Activated naive CD8-positive, alpha-beta T cell treated with anti-CD3 and anti-CD28 coated beads, Interleukin-2, amount 10 ng/mL, durations not matched to agents 7 days and 5 days (primary cell): ENCODE measurements at places on chromosomes 13 and 19. TPM values are rescaled to one million over a fixed set of nuclear protein-coding genes. Genes with fewer than 3 reads are reported as not detected.

GRCh38 chr19:33416307-33417215, 43.1 kb downstream of the CEBPG start:
- peak overlapping the region; percentile 35 for H3K4me3 ChIP-seq
- peak; percentile 74 for DNase-seq
- H3K36me3 ChIP-seq = no peaks in the 10 kb centered on the region

- H3K27me3 ChIP-seq = no peaks in the 10 kb centered on the region
- H3K27ac ChIP-seq = peak overlapping the region; percentile 51
- no peak for DNase-seq
Observed at GRCh38 chr19:2240881-2241760, 4.5 kb downstream of the SF3A2 start.

DNA sequence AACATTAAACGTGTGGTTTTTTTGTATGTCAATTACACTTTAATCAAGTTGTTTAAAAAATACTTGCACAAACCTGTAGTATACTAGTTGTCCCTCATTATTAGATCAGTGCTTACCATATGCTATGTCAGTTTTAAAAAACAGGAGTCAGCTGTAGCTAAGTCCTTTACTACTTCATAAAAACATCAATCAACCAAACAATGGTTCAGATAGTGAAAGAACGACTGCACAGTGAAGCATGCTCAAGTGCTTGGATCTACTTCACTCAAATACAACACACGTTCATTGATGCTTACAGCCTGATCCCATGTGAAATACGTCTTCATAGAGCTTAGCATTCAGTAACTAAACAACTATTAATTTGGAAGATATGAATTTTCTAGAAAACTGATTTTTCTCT, 225.0 kb downstream of the FGF14 start:
- no peaks in the 10 kb centered on the region for H3K27me3 ChIP-seq
- H3K36me3 ChIP-seq = no peaks in the 10 kb centered on the region
- no peaks in the 10 kb centered on the region for H3K4me1 ChIP-seq
- no peak for DNase-seq
- no peak overlapping the region for H3K27ac ChIP-seq

GRCh38 chr13:30697177-30697953, 38.0 kb upstream of the ALOX5AP start:
- H3K27ac ChIP-seq = no peak overlapping the region
- H3K27me3 ChIP-seq = peaks cover 46% of the 10 kb centered on the region
- H3K4me1 ChIP-seq = peaks cover 26% of the 10 kb centered on the region
- no peaks in the 10 kb centered on the region for H3K36me3 ChIP-seq
- no peak for DNase-seq

GRCh38 chr13:106028911-106029310, 506.6 kb downstream of the EFNB2 start:
- H3K4me1 ChIP-seq = no peaks in the 10 kb centered on the region
- no peak overlapping the region for H3K4me3 ChIP-seq
- H3K27ac ChIP-seq = no peak overlapping the region
- no peak for DNase-seq
- no peaks in the 10 kb centered on the region for H3K36me3 ChIP-seq

DNA sequence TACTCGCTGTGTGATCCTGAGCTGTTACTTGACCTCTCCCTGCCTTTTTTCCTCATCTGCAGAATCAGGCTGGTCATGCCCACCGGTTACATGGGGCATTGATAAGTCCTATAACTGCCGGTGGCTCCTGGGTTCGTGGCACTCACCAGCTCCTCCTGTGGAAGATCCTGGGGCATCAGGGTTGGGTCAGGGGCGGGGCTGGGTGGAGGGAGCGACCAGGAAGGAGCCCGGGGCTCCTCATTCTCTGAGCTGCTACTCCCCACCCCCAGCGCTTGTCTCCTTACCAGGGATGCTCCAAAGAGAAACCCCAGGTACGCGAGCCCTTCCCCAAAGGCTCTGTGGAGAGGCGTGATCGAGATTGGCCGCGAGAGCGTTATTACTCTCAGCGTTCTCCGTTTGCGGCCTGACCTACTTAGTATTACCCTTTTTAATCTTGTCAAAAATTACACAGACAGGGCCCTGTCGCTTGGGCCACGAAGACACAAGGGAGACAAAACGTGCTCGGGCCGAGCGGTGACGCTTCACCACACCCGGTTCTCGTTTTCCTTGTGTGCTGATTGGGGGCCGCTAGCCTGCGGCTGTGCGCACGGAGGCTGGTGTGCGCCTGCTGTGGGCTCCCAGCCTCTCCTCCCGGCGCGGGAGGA, 10.7 kb downstream of the HDGFL2 start:
- peaks cover 7% of the 10 kb centered on the region for H3K36me3 ChIP-seq
- no peaks in the 10 kb centered on the region for H3K4me1 ChIP-seq
- H3K4me3 ChIP-seq = no peak overlapping the region
- DNase-seq = no peak
- no peaks in the 10 kb centered on the region for H3K27me3 ChIP-seq

- H3K4me3 ChIP-seq = no peak overlapping the region
- DNase-seq = no peak
- peaks cover 3% of the 10 kb centered on the region for H3K4me1 ChIP-seq
- no peak overlapping the region for H3K27ac ChIP-seq
Observed at GRCh38 chr13:79126706-79127105, 279.3 kb downstream of the RBM26 start.

DNA sequence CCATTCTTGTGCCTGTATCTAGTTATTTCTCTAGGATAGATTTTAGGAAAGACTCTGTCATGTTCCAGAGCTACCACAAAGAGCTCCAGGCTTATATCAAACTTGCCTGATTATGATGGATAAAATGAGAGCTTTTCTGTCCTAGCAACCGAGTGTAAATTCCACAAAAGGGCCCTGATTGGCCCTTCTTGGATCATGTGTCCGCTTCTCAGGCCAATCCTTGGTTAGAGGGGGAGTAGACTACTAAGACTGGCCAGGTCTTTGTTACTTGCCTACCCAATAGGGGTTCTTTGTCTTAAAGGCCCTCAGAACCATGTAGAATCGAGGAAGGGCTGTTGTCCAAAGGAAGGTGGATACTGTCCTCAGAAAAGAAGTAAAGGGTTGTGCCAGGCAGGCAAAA, 2.4 kb downstream of the DHX34 start:
- H3K27me3 ChIP-seq = no peaks in the 10 kb centered on the region
- H3K4me1 ChIP-seq = peaks cover 21% of the 10 kb centered on the region
- H3K36me3 ChIP-seq = peaks cover 23% of the 10 kb centered on the region

DNA sequence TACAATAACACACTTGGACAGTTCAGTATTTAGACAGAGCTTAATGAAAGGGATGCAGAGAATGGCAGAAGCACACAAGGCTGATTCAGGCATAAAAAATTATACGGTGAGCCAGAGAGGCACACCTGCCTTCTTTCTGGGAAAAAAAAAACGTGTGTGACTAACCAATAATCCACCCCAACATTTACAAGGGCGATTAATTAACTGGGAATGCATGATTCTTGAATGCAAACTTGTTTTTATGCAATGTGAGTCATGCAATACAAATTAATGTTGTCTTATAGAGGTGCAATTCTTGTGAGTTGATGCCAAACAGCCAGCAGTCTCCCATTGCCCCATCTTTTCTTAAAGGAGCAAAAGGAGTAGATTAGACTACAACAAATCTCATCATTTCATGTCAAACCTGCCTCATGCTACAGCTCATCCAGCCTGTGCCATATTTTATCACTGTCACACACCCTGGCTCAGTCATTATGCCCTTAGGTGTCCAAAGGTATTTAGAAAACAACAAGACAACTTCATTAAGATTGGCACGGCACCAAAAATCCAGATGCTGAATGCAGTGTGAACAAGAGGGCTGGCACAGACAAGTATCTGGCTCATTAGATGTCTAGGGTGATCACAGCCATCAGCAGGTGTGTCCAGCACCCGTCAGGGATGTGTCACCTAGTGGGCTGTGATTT, 721.1 kb downstream of the EFNB2 start:
- H3K4me3 ChIP-seq = no peak overlapping the region
- no peaks in the 10 kb centered on the region for H3K4me1 ChIP-seq
- no peaks in the 10 kb centered on the region for H3K36me3 ChIP-seq
- no peak for DNase-seq
- peaks cover 3% of the 10 kb centered on the region for H3K27me3 ChIP-seq

GRCh38 chr19:55683449-55684261, 8.6 kb downstream of the EPN1 start:
- H3K36me3 ChIP-seq = peaks cover 6% of the 10 kb centered on the region
- no peaks in the 10 kb centered on the region for H3K27me3 ChIP-seq
- no peak for DNase-seq

DNA sequence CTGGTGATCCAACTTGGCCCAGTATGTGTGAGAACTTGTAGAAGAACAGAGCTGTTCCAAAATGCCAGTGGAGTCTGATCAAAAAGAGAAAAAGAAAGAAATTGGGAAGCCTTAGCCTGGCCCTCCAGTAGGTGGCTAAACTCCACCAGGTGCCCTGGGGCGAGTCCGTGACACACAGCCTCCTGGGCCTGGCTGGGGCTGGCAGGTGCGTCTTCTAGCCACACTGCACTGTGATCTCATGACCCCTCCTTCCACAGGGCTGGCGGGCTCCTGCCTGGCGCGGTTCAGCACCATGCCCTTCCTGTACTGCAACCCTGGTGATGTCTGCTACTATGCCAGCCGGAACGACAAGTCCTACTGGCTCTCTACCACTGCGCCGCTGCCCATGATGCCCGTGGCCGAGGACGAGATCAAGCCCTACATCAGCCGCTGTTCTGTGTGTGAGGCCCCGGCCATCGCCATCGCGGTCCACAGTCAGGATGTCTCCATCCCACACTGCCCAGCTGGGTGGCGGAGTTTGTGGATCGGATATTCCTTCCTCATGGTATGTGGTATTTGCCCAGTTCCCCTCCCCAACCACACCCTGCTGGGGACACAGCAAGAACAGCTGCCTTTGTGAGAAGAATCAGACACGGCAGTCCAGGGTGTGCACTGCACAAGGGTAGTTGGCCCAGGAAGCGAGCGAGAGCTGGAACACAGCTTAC, 53.7 kb downstream of the RAB20 start:
- no peak overlapping the region for H3K4me3 ChIP-seq
- DNase-seq = no peak
- H3K36me3 ChIP-seq = no peaks in the 10 kb centered on the region
- H3K4me1 ChIP-seq = no peaks in the 10 kb centered on the region
- peaks cover 6% of the 10 kb centered on the region for H3K27me3 ChIP-seq
- H3K27ac ChIP-seq = no peak overlapping the region

GRCh38 chr19:42516771-42517170, 11.5 kb downstream of the CEACAM1 start:
- H3K27ac ChIP-seq = no peak overlapping the region
- H3K27me3 ChIP-seq = no peaks in the 10 kb centered on the region
- peaks cover 68% of the 10 kb centered on the region for H3K36me3 ChIP-seq
- H3K4me1 ChIP-seq = peaks cover 42% of the 10 kb centered on the region
- DNase-seq = no peak

GRCh38 chr13:106481919-106482318, 53.5 kb downstream of the EFNB2 start:
- no peak overlapping the region for H3K4me3 ChIP-seq
- DNase-seq = no peak
- no peaks in the 10 kb centered on the region for H3K36me3 ChIP-seq
- H3K4me1 ChIP-seq = no peaks in the 10 kb centered on the region
- H3K27me3 ChIP-seq = peaks cover 37% of the 10 kb centered on the region

DNA sequence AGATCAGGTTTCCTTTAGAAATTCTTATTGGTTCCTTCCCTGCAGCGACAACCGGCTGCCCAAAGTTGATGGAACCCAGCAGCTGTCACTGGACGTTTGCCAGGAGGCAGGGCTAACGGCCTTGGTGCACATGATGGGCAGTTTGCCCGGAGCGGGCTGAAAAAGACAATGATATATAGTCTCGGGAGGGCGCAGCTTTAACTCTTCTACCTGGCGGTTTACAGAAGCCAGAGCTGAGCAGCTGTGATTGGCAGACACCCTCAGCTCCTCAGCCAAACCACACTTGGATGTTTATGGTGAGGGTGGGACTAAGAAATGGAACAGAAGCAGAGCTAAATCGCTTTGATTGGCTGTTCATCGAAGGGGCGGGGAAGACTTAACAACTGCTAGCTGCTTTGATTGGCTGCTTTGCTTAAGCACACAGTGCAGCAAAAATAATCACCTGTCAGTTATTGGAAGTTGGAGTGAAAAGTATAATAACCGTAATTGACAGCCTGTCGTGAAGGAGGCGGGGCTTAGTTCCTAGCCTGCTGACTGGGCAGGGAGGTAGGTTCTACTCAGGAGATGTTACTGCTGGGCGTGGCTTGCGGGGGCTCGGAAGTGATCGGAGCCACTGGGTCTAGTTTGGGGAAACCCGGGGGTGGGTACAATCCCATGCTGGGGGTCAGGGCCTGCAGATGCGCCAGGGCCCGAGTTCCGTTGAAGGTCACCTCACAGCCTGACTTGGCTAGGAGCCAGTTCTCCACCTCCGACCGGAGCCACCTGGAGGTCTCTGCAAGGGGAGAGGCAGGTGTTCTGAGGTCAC, 7.5 kb downstream of the EMP3 start:
- peak; percentile 87 for DNase-seq
- H3K27me3 ChIP-seq = no peaks in the 10 kb centered on the region
- H3K4me3 ChIP-seq = peak overlapping the region; percentile 88
- H3K27ac ChIP-seq = peak overlapping the region; percentile 93
- peaks cover 33% of the 10 kb centered on the region for H3K36me3 ChIP-seq

DNA sequence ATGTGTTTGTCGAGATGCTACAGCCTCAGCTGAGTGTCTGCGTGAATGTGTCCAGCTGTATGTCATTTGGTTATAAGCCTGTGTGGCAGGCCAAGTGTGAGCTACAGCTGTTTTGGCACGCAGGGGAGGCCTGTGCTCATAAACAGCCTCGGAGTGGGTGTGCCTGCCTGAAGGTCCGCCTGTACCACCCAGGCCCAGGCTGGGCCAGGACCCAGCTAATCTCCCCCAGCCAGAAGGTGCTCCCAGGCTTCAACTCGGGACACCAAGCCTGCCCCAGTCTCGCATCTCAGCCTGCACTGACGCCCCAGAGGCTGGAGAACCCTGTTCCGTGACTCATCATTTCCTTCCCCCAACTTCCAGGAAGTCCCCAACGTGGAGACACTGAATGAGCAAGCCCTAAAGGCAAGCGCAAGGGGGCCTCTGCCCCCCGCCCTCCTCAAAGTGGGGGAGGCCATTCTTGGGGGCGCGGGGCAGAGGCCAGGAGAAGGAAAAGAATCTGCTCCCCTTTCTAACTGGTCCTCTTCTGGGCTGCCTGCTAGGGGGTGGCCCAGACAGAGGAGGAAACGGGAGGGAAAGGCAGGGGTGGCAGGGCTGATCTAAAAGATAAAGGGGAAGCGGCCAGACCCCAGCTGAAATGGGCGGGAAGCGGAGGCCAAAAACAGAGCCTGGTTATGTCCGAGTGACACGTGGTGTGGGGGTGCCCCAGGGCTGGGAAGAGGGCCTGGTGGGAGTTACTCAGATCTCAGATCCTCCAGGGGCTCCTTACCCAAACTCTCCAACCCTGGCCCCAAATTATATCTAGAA, 2.0 kb downstream of the SLC1A5 start:
- peaks cover 44% of the 10 kb centered on the region for H3K36me3 ChIP-seq
- peak; percentile 79 for DNase-seq

Gene THSD8
- total RNA-seq = 5.8 TPM

Gene IZUMO4
- total RNA-seq = 16.0 TPM

Gene PPP1R13L
- 20.2 TPM for total RNA-seq
